SHP77 (cell line): ENCODE measurements at places on chromosomes 2 and 18.

- DNase-seq = no peak
Measured at GRCh38 chr18:51711298-51711889, 513.9 kb upstream of the MEX3C start.

DNA sequence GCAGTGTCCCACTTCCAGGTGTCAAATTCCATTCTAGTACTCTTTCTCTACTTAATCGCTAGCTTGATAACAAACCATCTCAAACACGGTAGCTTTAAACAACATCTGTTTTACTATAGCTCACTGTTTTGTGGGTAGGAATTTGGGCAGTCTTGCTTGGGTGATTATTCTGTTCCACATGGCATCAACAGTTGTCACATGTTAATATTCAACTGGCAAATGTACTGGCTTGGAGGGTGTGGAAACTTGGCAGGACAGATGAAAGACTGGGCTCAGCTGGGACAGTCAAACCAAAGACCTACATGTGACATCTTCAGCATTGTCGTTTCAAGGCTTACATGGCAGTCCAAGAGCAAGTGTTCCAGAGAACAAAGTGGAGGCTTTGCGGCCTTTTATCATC is 241.8 kb downstream of the PTH2R start:
- DNase-seq = no peak

DNA sequence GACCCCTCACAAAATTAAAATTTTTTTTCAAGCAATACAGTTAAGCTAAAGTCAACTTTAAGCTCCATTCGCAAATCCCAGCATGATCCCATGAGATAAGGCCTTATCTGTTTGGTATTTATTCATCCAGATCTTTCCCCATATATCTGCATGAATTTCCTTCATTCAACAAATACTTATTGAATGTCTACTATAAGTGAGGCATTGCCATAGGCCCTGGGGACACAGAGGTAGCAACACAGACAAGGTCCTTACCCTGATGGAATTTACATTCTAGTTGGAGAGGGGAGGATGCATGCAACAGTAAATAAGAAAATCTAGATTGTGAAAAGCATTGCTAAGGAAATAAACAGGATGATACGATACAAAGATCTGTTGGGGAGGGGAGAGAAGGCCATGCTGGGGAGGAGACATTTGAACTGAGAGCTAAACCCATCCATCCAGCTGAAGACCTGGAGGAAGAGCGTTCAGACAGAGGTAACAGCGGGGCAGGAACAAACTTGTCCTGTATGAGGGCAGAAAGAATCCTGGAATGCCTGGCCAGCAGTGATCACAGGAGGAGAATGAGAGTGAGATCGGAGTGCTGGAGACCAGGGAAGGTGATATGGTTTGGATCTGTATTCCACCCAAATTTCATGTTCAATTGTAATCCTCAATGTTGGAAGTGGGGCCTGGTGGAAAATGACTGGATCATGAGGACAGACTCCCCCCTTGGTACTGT is 71.6 kb downstream of the SDC1 start:
- DNase-seq = no peak

DNA sequence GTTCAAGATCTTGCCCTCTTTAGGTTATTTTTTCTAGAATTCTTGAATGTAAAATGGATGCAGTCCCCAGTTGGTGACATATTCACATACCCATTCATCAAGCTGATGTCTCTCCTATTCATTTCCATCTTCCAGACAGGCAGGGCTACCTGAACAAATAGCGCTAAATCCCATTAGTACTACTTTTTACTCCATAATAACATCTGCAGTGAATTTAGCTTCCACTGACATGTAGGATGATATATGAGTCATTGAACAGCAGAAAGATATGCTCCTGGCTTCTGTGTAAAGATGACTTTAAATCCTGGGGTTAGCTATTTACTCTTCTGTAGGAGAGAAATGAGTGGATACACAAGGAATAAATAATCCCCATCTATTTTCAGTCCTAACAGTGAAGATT is 194.7 kb downstream of the RND3 start:
- no peak for DNase-seq

- no peak for DNase-seq
Measured at GRCh38 chr18:59915606-59916005, 15.8 kb downstream of the PMAIP1 start.

DNA sequence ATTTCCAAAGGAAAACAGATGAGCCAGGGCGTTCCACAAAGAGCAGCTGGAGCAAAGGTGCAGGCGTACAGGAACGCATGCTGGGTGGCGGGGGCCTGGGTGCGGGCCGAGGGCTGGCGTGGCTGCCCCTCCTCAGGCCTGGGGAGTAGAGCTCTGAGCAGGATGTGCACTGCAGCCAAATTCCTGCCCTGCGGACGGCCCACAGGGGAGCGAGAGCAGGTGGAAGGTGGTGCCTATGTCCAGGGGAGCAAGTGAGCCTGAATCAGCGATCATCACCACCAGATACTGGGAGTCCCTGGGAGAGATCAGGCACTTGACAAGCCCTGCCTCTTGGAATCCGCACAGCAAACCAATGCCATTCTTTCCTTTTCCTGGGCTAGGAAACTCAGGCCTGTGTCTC is 106.3 kb downstream of the GBX2 start:
- no peak for DNase-seq

GRCh38 chr2:105800953-105801635 is 56.4 kb downstream of the NCK2 start:
- no peak for DNase-seq

- DNase-seq = no peak
Measured at GRCh38 chr2:38776531-38776930, 1.5 kb upstream of the GEMIN6 start.

DNA sequence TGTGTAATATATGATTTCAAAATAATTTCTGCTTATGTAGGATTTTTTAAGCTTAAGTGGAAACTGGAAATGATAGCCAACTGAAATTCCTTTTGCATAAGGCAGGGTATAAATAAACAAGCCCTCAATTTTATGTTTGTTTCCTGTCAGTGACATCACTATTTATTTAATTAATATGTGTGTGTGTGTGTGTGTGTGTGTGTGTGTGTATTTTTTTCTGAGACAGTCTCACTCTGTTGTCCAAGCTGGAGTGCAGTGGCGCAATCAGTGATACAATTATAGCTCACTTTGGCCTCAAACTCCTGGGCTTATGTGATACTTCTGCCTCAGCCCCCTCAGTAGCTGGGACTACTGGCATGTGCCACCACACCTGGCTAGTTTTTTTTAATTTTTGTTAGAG is 29.3 kb upstream of the CYP20A1 start:
- no peak for DNase-seq

DNA sequence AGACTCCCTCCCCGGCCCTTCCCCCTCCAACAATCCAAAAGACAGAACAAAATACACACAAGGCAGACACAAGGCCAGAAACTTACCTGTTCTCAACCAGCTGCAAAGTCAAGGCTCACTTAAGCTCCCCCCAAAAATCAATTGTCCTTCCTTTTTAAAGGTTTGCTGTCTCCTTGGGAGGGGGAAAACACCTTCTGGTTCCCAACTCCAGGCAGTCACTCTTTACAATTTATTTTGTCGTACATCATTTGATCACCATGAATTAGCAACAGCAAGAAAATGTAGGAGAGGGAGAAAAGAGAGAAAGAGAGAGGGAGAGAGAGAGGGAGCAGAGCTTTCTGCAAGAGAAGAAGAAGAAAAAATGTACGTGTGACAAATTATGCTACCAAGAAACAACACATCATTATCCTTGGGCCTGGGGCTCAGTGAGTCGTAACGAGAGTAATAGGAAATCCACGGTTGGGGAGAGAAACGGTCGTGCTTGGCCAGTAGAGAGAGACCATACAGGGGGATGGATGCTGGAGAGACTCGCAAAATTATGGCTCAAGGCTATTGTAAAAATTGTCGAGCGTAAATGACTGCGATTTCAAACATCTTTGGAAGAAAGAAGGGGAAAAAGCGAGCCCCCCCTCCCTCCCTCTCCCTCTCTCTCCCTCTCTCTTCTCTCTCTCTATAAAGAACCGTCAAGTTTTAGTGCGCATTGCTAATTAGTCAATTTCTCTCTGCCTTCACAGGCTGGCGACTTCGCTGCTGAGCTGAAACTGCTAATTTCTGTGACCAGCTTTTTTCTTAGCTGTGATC is at the start of gene KLHL14:
Gene KLHL14 (minus strand): TSS at position 443 of the 801 bp plus-strand sequence. CDS start 2,432 bp downstream, outside the sequence.
- DNase-seq = no peak

DNA sequence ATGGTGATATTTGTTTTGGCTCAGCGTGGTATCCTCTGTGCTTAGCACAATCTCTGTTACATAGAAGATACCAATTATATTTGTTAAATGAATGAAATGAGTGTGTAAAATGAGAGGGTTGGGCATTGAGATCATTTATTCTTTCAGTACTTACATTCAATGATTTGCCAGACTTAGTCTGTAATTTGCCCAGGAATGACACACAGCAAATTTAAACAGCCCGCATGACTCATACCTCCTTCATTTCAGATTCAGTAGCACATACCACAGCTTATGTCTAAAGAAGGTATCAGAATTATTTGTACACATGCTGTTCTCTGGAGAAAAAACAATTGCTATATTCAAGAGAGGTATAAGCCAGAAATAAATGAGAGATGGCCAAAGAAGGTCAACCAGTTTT is 37.0 kb downstream of the KLHL14 start:
- no peak for DNase-seq

GRCh38 chr2:235601960-235602704 is 108.3 kb downstream of the AGAP1 start:
- DNase-seq = peak; percentile 10

DNA sequence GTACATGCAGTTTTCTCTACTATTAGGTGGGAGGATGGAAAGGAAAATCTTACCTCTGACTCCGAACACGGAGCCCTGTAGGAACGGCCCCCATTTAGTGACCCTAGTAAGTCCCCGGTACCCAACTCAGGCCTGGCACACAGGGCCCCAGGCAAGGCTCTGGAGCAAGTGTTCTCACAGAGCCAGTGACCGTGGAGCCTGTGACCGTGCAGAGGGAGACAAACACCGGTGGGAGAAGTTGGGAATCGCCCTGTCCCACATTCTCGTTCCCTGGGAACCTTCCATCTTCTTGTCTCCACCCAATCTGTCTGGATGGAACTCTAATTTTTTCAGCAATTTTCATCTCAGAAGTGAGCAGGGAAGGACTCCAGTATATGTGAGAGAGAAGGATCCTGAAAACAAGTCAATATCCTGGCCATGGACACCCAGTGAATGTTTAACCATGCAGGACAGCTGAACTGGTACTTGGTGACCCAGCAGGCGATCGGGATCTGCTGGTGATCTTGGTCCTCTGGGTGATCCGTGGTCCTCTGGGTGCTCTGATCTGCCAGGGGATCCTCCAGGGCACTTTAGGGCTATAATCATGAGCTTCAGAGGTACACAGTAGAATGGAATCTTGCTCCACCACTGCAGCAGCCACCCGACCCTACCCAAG is 348.6 kb upstream of the ID2 start:
- no peak for DNase-seq

DNA sequence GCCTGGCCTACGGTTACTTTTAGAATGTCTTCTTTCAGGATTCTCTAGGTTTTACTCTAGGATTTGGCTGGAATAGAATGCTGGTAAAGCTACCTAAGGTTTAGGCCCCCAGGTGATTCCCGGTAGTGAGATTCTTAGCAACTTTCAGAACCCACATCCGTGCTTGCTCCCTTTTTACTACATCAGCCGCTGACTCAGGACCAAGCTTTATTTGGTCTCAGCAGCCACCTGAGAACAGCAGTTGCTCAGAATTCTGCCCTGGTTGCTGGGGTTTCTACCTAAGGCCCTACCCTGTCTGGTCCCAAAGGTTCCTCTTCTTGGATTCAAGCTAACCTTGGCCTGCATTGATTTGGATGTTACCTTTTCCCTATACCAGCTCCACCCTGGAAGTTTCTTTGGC is 36.1 kb upstream of the NDUFV2 start:
- DNase-seq = no peak

GRCh38 chr2:14944562-14945346 is 312.2 kb downstream of the LRATD1 start:
- DNase-seq = peak; percentile 52

DNA sequence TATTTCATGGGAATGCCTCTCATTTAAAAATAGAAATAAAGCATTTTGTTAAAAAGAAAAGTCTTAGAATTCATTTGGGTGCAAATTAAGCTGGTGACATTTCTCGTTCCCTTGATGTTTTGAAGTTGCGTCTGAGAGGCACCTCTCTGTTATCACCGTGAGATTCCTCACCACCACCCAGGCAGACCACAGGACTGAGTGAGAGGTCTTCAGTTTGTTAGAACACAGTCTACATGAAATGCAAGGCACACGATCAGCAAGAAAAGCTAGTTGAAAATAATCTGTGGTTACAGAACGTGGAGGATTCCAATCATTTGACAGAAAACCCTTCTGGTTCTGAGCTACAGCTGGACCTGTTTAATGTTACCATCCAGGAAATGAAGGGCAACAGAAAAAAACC is 116.0 kb downstream of the UXS1 start:
- no peak for DNase-seq

DNA sequence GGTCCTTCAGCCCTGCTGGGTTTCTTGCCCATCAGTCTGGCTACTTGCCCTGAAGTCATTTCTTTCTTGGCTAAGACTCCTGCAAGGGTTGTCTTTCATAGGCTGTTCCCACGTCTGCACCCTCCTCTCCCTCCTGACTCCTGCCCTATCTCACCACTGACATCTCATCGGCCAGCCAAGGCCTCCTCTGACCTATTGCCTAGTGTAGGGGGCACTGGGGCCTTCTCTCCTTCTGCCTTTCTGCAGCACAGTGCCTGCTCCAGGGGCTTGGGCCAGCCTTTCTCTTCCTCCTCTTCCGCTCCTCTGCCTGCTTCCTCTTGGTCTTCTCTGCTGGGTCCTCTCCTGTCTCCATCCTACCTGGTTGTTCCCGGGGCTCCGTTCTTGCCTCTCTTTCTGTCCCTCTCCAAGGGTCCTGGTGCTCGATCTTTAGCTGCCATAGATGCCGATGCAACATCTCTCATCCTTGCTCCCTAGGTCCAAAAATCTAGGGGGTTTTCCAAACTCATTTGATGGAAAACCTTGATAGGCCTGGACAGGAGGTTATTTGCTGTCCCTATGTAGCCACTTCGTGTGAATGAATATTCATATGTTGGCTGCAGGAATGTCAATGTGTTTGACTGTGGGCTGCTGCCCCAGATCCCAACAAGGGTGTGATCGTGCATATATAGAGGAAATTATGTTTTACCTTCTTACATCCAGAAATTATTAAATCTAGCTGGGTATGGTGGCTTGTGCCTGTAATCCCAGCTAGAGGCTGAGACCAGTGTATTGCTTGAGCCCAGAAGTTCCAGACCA is 9.7 kb upstream of the NT5DC4 start:
- no peak for DNase-seq
